Esophagus muscularis mucosa (tissue), 4 donors: ENCODE measurements at places on chromosomes 1 and 21.

- no peak for DNase-seq
Measured at GRCh38 chr1:209012443-209013196, 570.9 kb upstream of the CAMK1G start.

GRCh38 chr1:8194481-8195227 is 123.3 kb upstream of the SLC45A1 start:
- no peak for DNase-seq

- DNase-seq = no peak
Measured at GRCh38 chr1:22922640-22923039, 50.0 kb downstream of the LACTBL1 start.

GRCh38 chr1:201476670-201477344 is 7.8 kb upstream of the PHLDA3 start:
- no peak for DNase-seq

DNA sequence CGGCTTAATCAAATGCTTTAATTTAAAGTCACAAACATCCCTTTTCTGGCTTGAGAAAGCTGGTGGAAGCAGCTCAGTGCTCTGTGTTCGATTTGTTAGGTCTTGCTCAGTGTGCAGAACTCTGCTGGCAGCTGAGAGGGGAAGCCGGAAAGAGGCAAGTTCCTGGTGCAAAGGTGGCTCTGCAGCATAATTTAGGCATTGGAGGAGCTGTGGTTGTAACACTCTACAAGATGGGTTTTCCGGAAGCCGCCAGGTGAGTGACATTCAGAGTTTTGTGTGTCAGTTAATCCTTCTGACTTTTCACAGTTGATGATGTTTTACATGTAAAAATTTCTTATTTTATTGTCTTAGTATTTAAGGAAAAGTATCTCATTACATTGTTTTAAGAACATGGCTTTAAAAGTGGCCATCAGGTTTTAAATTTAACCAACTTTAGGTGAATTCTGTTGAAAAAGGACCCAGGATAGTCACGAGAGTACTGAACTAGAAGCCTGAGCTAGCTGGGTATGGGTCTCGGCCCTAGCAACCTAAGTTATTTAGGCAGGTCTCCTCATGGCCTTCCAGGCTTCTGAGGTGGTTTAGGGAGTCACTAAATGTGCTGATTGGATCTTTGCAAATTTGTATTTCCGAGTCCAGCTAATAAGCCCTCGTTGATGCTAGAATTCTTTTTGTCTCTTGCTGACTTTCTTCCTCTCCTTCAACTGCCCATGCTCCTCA is 47.1 kb upstream of the PODN start:
- no peak for DNase-seq

- DNase-seq = no peak
Measured at GRCh38 chr1:147377263-147378246, 135.1 kb downstream of the CHD1L start.

GRCh38 chr1:115377411-115377810 is 39.4 kb upstream of the NGF start:
- no peak for DNase-seq

GRCh38 chr1:171997936-171998335 is 156.6 kb downstream of the DNM3 start:
- no peak for DNase-seq

DNA sequence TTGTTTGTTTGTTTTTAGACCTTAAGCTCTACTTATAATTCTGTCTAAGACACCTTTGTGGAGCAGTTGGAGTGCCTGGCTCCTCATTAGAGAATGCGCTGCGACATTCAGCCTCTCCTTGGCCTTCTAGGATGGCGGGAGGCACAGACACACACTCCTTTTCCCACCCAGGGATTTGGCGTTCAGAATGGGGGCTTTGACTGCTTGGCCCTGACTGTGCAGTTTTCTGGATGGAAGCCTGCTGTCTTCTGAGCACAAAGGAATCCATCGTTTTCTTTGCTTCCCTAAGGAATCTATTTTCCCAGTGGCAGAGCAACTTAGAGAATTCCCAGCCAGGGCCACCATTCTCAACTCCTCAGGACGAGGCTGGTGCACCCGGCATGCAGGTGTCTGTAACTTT is 83.6 kb downstream of the GALNT2 start:
- DNase-seq = no peak

DNA sequence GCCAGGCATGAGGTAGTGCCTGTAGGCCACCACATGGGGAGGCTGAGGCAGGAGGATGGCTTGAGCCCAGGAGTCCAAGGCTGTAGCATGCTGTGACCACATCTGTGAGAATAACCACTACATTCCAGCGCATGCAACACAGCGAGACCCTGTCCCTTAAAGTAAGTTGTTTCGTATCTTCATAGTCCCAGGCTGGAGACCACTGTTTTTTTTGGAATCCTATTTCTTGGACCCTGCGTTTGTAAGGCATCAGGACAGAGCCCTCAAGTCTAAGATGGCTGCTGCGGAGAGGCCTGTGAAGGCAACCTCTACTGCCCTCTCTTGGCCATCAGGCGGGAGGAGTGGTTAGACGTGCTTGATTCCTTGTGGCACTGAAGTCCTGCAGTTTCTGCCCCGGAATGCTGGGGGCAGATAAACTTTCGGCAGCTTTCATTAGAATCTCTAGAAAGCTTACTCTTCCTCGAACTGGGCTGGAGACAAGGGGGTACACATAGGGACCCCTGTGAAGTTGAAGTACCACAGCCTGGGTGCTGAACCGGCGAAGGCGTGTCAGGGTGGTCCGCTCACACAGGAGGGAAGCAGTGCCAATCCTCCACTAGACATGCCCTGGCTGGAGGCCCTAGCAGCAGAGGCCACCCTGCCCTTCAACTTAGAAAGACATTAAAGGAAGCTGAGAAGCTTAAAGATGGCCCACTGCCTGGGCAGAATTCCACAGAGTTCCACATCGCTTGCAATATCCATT is 36.6 kb downstream of the RABIF start:
- no peak for DNase-seq

DNA sequence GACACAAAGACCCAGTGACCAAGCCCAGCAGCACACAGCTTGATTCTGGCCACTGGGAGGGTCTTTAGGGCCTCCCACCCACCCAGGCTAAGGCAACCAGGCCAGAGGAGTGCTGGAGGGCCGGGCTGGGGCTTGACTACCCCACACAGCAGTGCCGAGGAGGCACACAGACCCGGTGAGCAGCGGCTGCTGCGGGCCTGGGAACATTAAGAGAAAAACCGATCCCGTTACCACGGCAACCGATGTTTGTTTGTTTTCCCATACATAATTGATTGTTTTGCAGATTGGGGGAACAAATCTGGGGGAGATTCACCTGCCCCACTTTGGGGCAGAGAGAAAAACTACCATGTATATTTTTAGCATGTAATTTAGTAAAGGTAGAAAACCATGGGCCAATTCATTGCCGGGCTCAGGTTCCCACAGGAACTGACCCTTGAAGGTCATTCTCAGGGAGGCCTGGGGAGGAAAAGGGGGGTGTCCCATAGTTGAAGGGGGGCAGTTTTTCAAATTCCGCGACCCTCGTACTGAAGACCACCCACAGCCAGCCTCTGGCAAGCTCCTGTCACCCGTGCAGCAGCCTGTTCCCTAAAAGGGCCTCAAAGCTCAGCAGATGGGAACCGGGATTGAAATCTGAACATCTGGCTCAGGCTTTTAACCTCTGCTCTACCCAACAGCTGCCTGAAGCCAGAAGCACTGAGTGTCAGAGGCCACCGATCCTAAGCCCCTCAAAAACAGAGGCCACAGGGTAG is 35.3 kb downstream of the CHD5 start:
- DNase-seq = no peak

DNA sequence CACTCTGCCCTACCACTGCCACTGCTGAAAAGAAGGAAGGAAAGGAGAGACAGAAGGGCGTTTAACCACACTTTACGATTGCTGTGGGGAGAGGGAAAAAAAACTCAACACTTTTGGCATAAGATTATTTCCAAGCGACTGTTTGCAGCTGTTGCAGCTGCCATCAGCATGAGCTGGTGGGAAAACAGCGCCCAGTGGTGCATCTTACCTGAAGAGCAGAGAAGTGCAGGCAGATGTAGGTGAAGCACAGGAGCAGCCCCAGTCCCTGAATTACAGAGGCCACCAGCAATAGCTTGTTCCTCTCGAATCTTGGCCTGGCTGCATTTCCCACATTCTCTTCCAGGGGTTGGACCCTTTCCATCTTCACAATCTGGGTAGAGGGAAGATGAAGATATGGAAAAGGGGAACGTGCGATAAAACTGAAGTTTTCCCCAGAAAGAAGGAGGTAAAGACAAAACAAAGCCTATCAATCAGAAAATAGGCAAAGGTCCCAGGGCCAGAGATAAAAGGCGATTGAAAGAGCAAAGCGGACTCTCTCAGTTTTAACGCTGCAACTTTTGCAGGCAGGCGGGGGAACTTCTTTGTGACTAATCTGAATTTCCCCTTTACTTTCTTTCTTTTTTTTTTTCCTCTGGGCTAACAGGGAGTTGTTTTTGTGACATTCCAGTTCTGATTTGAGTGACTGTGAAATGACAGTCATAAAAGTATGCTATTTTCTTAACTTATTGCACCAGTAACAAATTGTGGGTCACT is at the start of gene TNFSF4:
TNFSF4 (minus strand) TSS at position 516 of the 753 bp plus-strand sequence; CDS start at position 361, 155 bp downstream.
- no peak for DNase-seq

- no peak for DNase-seq
Measured at GRCh38 chr1:23149114-23149513, 19.5 kb downstream of the LUZP1 start.

DNA sequence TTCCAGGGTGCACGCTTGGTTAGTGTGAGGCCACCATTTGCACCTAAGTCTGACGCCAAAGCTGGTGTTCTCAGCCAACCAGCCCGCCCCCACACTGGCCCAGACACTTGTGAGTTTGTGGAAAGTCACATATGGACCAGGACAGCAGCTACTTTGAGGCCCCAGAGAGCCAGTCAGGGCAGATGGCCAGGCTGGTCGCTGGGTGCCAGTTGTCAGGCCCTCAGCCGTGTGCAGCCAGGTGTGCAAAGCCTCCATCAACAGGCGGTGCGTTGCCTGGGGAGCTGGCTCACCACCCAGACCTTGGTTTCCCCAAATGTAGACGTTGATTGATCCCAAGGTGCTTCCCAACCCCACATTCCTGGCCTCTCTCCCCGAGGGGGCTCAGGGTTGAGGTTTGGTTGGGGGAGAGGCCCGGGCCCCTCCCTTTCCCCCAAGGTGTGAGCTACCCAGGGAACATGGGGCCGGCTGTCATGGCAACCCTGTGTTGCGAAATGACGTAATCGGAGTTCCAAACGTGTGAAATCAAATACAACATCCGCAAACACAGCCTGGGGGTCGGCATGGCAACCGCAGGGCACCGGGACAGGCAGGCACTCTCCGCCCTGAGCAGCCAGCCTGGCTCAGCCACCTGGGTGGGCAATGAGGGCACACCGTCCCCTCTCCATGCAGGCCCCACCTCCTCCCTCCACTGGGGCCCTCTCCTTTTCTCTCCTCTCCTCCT is 42.2 kb upstream of the WNT4 start:
- DNase-seq = no peak

GRCh38 chr1:9149151-9149550 is 20.2 kb upstream of the GPR157 start:
- DNase-seq = no peak

DNA sequence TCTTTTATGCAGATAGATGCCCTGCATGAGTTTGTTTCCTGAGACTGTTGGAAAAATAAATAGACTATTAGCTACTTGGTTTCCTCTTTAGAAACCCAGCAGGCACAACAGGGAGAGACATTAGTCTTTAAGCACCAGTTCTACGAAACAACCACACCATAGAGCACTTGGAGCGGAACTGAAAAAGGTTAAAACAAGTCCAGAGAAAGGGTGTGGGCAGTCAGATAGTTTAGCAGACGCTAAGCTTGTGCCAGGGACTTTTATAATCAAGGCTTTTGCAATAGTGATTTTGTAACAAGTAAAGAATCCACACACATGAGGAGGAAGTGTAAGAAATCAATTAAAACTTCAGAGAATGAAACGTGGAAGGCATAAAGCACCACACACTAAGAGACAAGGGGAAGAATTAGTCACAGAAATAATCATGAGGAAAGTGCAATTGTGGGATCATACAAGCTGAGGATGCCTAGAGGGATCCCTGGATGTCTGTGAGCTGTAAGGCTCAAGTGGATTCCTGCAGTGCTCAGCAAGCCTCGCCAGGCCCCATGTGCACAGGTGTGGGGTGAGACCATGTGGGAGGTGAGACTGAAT is 37.8 kb upstream of the TLR5 start:
- peak; percentile 5 for DNase-seq

DNA sequence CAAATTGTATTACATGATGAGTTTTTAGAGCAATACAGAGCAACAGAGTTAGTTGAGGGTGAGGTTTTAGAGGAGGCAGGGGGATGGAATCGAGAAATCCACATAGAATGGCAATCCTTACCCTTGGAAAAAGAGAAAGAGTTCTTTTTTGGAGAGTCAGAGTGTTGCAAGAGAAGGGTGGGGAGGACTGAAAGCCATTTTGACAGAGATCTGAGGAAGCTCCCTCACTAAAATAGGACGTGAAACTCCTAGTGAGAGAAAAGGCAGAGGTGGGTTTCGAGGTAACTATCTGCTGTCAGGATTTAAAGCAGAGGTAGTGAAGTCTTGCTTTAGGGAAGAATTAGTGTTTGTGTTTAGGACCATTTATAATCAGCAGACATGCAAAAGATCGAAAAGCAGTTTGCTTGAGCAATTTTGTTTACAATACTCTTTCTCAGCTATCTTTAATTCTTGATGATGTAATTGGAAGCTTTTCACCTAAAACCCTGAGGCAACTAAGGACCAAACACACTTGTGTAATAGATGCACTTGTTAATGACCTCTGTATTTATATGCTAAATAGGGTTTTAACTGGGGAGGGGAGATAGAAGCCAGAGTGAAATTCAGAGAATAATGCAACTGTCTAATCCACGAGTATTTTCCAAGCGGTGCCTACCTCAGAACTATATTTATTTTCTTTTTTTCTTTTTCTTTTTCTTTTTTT is 20.0 kb downstream of the ADAMTS5 start:
- DNase-seq = no peak

- DNase-seq = no peak
Measured at GRCh38 chr21:36985751-36986594, 19.5 kb upstream of the HLCS start.

DNA sequence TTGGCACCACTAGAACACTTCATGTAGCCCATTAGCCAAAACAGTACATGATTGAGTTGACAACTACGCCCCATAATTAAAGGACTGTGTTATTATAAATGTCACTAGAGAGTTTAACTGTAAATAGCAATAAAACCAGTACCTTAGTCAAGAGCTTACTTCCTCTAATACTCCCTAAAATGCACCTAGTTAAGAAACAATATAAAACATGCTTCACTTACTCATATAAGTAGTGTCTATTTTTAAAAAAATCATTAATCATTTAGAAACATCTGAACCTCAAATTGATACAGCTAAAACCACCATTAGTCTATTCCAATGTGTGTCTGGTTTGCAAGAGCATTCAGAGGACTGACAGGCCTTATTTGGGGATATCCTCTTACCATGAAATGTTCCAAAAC is 25.3 kb downstream of the PTP4A2 start:
- DNase-seq = no peak
